ENCODE measurements at places on chromosomes 3 and 15. TPM values are rescaled to one million over a fixed set of nuclear protein-coding genes. Genes with fewer than 3 reads are reported as not detected.

- no peak for DNase-seq
Observed at GRCh38 chr15:47685141-47685870, 32.0 kb upstream of the SEMA6D start.

GRCh38 chr3:67030785-67031740, 33.0 kb downstream of the KBTBD8 start:
- DNase-seq = no peak

DNA sequence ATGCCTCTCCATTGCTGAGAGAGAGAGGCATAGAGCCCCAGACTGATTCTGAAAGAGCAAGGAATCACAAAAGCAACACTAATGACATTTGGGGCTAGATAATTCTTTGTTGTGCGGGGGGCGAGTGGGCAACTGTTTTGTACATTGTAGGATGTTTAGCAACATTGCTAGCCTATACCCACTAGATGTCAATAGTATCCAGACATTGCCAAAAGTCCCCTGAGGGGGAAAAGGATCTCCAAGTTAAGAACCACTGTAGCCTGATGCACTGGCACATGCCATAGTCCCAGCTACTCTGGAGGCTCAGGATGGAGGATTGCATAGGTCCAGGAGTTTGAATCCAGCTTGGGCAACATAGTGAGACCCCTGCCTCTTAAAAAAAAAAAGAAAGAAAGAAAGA, 22.8 kb upstream of the GOLM2 start:
- no peak for DNase-seq

- no peak for DNase-seq
Observed at GRCh38 chr3:45610119-45610518, 15.6 kb downstream of the LIMD1 start.

DNA sequence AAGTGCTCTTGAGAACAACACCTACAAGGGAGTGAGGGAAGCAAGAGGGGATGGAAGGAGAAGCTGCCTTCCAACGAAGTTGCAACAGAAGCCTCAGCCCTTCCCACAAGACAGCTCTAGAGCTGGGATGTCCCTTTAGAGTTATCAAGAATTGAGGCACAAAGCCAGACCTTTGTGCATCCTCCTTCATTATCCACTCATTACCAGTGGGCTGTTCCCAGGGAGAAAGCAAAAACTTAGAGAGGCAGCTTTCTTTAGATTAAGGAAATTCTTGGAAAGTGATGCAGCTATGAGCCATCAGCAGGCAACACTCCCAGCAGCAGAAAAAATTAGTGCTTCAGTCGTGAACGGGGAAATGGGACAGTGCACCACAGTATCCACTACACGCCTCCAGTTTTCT, 10.6 kb upstream of the CD96 start:
- DNase-seq = no peak

DNA sequence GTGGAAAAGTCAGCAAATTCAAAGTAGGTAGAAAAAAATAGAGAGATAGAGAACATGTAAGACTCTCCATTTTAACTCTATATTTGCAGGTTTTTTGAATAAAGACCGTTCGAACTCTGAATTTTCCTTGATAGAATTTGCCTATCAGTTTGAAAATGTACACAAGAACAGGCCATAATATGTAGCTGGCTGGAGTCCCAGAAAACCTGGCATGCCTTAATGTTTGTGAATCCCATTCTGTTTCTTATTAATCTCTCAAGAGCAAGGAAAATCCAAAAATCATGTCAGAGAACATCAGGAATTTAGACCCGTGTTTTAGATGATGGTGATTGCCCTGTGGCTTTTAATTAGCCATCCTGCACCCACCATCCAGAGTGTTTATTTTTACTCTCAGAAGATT, 7.2 kb upstream of the CFAP161 start:
- no peak for DNase-seq

GRCh38 chr3:119831941-119832371, 50.1 kb downstream of the NR1I2 start:
- no peak for DNase-seq

DNA sequence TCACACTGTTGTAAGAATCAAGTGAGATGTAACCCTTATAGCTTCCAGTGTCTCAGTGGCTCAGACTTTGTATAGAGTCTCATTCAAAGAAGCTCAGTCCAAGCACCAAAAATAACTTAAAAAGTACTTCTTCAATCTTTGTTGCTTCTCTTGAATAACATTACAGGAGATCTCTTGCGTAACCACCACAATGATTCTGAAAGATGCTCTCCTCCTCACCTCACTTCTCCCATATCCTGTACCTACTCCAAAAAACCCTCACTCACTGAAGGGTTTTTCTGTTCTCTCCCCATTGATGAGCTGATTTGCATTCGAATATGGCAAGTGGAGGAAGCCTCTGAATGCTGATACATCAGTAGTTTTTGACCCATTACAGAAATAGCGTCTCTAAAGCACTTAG, 39.4 kb upstream of the MRPS22 start:
- no peak for DNase-seq

GRCh38 chr3:59143447-59143846, 93.6 kb upstream of the CFAP20DC start:
- no peak for DNase-seq

- no peak for DNase-seq
Observed at GRCh38 chr15:61537337-61537736, 308.2 kb upstream of the RORA start.

GRCh38 chr3:197753263-197753662, 3.6 kb downstream of the FYTTD1 start:
- DNase-seq = no peak

DNA sequence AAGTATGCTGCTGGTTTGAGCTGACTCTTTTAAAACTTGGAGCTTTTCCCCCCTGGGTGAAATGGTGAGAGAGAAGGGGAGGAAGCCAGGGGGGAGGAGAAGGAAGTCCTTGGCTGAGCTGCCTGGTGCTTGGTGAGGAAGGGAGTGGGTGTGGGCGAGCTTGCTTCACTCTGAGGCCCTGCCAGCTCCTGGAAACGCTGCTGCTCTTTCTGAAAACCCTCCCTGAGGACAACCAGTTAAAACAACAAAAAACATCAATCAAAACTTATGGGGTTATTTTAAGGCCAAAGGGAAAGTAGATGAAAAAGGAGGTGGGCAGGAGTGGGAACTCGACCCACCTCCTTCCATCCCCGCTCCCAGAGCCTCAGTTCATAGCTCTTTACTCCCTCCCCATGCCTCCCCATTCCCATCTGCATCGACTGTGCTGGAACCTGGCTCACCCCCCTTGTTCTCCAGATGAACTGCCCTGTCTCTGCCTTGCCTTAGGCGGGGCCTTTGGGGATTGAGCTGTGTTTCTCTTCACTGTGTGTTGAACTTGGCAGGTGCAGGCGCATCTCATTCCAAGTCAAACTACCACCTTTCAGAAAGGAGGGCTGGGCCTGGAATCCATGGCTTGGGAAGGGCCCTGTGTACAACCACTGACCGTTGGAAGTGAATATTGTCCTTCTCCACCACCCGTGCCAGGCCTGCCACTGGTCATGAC, 166.1 kb downstream of the ZNF621 start:
- no peak for DNase-seq

GRCh38 chr3:117836296-117836695, 1126.7 kb downstream of the TUSC7 start:
- no peak for DNase-seq

DNA sequence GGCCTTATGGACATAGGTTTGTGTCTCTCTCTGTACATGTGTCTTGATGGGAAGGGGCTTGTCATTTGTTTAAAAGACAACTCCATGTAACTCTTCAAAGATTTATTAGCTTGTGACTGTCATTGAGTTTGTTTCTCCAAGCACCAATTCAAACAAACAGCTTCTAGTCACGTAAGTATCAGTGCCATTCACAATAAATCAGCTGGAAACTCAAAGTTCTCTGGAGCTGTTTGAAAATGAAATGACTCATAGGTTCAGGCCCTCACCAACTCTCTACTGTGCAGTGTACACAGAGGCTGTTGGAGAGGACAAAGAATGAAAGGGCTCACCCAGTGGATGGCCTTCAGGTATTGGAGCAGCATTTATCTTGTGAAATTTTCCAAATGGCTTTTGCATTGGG, 476.3 kb downstream of the AGBL1 start:
- no peak for DNase-seq

GRCh38 chr3:188607805-188608315, 453.9 kb downstream of the LPP start:
- no peak for DNase-seq

The ADAMTS17 gene
- total RNA-seq = 1.2 TPM

The TF gene
- 0.26 TPM for total RNA-seq

The TRIM59 gene
- total RNA-seq = 30.7 TPM

The LAMB2 gene
- total RNA-seq = 0.58 TPM

The ECE2 gene
- total RNA-seq = not detected
